Activated naive CD8-positive, alpha-beta T cell treated with anti-CD3 and anti-CD28 coated beads, Interleukin-2, amount 50 U/mL, for 24 hours (primary cell): ENCODE measurements at places on chromosomes 1 and 21.

DNA sequence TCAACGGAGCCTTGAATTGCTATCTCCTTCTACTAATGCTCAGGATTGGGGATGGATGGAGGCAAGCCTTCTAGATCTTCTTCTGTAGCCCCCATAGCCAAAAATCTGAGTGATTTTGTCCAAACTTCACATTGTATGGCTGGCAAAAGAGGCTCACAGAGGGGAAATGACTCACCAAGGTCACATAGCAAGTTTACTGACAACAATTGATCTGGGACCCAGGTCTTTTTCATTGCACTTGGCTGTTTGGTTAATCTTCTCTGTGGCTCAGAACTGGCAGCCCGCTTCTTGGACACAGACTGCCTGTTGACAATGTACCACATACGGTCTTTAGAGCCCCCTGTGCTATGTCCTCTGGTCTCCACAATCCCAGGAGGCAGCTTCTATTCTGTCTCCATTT is 3.0 kb upstream of the LACTBL1 start:
- no peak for DNase-seq

GRCh38 chr1:246193537-246193936 is 313.5 kb downstream of the SMYD3 start:
- no peak for DNase-seq

DNA sequence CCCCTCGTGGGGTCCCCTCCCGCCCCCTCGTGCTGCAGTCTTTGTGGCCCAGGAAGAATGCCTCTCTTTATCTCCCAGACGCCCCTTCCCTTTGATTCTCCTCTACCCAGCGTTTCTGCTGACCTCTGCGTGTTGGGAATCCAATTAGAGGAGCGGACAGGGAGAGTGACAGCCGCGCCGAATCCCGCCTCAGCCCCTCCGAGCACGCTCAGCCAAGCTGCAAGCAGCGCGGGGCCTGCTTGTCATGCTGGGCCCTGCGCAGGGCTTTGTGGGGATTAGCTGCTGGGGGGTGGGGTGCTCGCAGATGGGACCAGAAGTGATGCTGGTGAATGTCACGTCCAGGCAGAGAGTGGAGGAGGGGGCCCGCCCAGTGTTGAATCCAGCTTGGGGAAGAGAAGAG is 91.1 kb downstream of the EPHB2 start:
- no peak for DNase-seq

DNA sequence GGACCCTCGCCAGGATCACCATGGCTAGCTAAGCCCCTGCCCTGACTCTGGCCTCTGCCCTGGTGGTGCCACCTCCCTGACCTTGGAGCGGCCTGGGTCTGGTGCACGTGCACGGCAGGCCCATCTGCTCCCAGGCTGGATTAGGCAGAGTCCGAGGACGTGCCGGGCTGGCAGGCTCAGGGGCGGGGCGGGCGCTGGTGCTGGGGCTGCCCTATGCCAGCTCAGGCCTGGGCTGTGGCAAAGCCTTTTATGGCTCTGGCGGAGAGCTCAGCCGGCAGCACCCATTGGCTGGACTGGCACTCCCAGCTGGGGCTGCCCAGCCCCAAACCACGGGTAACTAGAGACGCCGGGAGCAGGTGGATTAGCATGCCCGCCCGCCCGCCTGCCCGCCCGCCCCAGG is 17.1 kb upstream of the EDN2 start:
- no peak for DNase-seq

DNA sequence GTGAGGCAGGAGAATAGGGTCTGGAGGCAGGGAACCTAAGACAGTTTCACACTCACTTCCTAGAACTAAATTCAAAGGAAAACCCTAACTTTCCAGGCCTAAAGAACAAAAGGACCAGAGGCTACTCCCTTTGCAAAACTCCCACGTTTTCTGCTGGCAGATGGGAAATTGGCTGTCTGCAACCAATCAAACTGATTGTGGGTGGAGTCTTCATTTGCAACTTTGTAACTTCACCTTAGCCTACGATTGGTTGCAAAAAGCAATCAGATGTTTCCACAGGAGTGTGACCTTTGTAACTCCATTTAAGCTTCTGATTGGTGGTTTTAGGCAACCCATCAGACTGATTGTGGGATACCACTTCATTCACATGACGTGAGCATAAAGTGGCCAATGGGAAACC is 19.7 kb upstream of the GNG4 start:
- DNase-seq, result no peak

DNA sequence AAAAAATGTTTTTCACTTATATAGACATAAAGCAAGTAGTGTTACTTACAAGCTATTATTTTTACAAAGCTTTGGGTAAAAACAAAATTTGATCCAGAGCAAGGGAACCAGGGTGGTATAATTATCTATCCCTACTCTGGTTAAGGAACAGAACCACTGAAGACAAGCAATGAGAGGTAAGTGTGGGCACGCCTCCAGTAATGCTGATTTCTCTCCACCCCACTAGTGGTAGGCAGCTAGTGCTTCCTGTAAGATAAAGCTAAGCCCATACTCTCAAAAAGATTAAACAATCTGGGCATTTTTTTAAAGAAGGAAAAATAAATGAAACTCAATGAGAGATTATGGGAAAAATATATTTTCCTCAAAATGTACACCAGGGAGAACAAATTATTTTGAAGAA is 22.1 kb downstream of the TFB2M start:
- no peak for DNase-seq

DNA sequence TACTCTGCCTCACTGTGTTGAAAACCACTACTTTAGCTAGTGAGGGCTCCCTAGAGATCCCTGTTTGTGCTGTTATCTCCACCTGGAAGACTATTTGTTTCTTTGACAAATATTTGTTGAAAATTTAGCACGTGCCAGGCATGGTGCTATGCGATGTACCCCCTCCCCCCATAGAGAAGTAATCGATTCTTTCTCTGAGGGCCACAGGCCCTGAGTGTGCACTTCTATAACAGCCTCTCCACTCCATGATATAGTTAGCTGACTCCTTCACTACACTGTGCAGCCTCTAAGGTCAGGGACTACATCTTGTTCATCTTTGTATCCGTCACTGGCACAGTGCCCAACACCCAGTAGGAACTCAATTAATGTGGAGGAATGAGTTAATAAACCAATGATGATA is 17.3 kb upstream of the RBM15 start:
- no peak for DNase-seq

DNA sequence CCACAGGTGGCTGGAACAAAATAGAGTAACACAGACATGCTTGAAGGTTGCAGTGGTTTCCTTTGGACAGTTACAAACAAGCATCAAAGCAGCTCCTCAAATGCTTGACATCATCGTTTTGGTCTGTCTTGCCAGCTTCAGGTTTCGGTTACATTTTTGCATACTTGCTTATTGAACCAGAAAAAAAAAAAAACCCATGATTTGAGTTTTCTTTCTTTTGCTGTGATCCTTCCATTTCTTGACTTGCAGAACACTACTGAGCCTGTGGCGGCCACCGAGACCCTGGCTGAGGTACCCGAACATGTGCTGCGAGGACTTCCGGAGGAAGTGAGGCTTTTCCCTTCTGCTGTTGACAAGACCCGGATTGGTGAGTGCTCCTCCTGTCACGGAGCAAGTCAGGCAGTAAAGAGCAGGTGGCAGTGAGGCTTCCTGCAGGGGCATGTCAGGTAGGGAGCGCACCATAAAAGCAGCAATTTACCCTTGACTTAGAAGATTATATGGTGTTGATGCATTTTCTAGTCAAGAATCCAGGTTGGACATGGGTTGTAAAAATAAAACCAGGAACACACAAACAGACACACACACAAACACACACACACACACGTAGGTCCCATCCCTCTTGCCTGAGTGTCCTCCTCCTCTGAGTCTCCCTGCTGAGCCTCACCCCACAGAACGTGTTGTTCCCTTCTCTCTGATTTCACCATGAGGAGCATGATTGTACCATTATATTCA is 30.9 kb downstream of the PRDM2 start:
- peak; percentile 79 for DNase-seq

GRCh38 chr1:36824390-36824861 is 209.9 kb downstream of the GRIK3 start:
- DNase-seq, result no peak

GRCh38 chr1:56578138-56578962 is 1.0 kb downstream of the PLPP3 start:
- peak; percentile 4 for DNase-seq

DNA sequence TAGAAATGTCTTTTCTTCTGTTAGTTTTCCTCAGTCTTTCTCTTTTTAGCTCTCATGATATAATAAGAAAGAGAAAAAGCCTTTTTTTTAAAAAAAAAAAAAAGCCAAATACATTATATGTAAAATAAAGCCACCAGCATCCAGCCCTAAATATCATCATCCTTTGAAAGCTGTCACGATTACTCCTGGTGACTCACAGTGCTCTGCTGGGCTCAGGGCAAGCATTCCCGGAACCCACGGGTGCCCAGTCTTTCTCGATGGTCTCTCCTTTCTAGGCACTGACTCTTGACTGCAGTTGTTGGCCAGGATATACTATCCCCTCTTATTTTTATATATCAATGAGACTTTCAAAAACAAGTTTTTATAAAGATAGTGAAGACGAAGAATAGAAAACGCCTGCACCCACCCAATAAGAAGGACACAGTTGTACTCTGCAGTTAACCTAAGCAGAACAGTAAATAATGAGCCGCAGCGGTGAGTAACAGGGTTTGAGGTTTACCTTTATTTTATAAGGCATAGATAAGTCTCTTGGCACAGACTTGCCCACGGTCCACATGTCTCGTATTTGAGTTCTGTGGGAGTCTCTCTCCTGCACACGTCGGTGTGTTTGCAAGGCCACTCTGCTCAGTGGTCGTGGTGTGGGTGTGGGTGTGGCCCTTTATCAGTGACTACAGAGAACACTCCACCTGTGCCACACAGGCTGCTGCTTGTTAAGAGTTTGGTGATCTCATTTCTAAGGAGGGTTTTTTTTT is 15.7 kb upstream of the MX2 start:
- DNase-seq, result no peak

DNA sequence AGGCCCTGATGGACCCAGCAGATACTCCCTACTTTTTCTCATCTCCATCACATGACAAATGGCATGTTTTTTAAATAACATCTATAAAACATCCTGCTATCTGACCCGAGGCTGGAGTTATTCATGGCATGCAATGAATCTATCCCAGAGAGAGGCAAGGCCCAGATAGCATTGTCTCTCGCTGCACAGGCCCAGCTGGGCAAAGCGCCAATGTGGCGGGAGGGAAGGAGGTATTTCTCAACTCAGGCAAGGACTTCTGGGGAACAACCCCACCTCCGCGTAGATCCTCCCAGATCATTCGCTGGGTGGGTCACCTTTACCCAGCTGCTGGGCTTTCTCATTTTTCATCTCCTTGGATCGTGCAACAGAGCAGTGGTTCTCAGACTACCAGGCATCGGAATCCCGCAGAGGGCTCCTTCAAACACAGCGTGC is 59.8 kb downstream of the ERG start:
- DNase-seq, result no peak

- peak; percentile 9 for DNase-seq
Measured at GRCh38 chr1:50418600-50419109, 4.6 kb downstream of the DMRTA2 start.

- no peak for DNase-seq
Measured at GRCh38 chr21:31945141-31945540, 72.3 kb downstream of the HUNK start.

DNA sequence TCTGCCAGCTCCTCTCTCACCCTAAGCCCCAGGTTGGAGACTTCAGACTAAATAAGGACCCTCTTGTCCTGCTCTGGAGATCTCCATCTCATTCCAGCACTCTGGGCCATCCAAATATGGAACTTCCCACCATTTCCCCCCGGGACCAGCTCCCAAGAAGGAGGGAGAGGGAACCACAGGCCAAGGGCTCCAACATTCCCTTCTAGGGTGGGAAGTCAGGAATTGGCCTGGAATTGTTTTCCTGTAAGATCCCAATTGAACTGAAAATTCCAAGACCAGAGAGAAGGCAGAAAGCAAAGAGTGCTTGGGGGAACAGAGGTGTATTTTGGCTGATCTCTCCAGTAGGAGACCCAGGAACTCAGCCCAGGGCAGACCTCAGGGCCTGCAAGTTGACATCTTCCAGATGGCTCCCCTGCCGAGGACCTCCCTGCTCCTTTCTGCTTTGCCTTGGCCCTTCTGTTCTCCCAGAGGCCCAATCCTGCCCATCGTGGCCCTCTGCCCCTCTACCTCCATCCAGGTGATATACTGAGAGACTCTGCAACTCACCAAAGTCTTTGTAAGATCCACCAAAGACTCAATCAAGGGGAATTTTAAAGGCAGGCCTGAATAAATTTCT is 14.9 kb downstream of the CSRP1 start:
- DNase-seq, result no peak

- no peak for DNase-seq
Measured at GRCh38 chr1:19164274-19165015, 45.6 kb downstream of the UBR4 start.

- DNase-seq, result no peak
Measured at GRCh38 chr1:151106894-151107293, 36.3 kb downstream of the GABPB2 start.

GRCh38 chr1:37662031-37662755 is 27.5 kb upstream of the RSPO1 start:
- DNase-seq, result no peak

DNA sequence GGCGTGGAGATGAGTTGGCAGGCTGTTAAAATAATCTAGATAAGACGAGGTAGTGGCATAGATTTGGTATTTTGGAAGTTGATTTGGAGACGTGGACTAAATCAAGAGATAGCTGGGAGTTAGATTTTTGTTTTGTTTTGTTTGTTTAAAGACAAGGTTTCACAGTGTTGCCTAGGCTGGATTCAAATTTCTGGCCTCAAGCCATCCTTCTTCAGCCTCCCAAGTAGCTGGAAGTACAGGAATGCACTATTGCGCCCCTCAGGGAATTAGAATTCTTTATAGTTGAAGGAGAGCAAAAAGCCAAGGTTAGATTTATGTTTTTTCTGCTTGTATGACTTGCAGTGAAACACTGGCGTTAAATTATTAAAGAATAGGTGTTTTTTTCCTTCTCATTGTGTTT is 22.3 kb upstream of the SNRPE start:
- DNase-seq, result no peak

DNA sequence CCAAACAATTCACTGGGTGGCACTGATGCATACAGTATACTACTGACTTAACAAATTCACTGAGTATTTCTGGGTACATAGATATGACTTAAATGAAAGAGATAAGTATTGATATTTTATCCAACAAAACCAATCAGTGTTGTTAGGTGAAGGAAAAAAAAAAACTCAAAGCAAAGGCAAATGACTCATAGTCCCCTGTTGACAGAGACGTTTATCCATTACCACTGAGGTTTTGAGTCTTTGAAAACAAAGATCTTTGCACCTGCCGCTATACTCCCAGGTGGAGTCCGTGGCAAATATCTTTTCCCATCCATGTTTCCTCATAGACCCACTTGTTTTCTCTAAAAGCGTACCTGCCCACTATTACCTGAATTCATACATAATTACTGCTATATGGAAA is 18.4 kb downstream of the DYNLT5 start:
- no peak for DNase-seq

- no peak for DNase-seq
Measured at GRCh38 chr1:24233684-24234600, 46.9 kb upstream of the IFNLR1 start.

GRCh38 chr1:214464445-214465287 is 86.7 kb downstream of the PTPN14 start:
- DNase-seq, result no peak

- peak; percentile 76 for DNase-seq
Measured at GRCh38 chr1:153749408-153750005, 21.7 kb downstream of the INTS3 start.
